Stimulated activated naive B cell treated with anti-CD40 and anti-IgM and Interleukin-4, amounts not matched to agents 10 μg/mL and 1 μg/mL and 100 μg/mL, for 72 hours (primary cell): ENCODE measurements at places on chromosomes 5 and 9.

GRCh38 chr5:16467363-16468219, 2.0 kb upstream of the ZNF622 start:
- no peak for DNase-seq

- no peak for DNase-seq
Measured at GRCh38 chr9:110109333-110110092, 98.4 kb downstream of the C9orf152 start.

DNA sequence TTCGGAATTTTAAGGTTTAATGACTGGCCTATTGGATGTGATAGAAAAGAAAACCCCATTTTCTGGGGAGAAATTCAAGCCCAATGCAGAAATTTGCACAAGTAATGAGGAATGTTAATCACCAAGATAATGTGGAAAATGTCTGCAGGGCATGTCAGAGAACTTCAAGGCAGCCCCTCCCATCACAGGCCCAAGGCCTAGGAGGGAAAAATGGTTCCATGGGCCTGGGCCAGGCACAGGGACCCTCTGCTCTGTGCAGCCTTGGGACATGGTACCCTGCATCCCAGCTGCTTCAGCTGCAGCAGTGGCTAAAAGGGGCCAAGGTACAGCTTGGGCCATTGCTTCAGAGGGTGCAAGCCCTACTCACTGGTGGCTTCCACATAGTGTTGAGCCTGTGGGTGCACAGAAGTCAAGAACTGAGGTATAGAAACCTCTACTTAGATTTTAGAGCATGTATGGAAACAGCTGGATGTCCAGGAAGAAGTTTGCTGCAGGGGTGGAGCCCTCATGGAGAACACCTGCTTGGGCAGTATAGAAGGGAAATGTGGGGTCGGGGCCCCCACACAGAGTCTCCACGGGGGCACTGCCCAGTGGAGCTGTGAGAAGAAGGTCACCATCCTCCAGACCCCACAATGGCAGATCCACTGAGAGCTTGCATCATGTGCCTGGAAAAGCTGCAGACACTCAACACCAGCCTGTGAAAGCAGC, 12.2 kb downstream of the FBXO10 start:
- DNase-seq, result no peak

- no peak for DNase-seq
Measured at GRCh38 chr9:91258451-91258850, 103.3 kb downstream of the AUH start.

- no peak for DNase-seq
Measured at GRCh38 chr9:79902825-79903600, 331.2 kb downstream of the TLE4 start.

DNA sequence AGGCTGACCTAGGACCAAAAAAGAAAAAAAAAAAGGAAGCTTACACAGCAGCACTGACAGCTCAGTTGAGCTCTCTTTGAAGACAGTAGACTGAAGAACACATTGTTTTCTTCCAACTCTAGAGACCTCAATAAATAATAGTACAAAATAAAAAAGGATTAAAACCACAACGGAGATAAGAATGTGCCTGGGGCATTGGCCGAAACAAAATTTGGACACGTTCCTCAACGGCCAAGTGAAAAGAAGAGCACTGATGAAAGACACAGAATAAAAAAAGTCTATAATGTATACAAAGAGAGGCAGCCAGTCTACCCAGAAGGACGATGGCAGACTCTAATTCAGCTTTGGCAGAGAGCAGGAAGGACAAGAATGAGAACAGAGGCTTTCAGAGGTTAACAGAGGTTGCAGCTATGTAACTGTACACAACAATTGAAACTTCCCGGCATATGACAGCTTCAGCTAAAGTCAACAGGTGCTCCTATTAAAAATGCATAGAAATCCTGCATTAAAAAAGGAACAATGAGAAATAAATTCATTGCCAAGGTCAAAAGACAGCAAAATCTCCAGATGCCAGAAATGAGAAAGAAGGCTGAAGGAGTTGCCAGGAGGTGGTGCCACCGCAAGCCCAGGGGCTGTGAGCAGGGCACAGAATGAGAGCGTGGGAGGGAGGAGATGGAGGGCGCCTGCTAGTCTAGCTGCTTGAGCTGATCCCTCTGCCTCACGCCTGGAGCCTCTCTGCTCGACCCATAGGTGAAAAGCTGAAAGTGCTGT, 113.9 kb downstream of the DCP2 start:
- DNase-seq, result no peak

DNA sequence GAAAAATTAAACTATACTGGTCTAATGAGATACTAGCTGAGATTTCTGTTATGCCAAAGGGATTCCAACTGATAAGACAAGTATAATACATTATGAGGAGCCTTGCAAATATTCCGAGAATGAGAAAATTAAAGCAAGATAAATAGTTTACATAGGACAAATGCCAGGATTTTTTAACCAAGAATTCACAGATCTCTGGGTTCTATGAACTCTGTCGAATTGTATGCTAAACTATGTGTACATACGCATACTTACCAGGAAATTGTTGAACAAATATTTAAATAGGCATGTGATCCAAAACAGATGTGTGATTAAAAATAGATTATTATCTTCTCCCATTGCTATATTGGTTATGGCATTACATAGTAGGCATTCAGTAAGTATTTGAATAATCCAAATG, 616.6 kb downstream of the GABRG2 start:
- DNase-seq, result no peak

DNA sequence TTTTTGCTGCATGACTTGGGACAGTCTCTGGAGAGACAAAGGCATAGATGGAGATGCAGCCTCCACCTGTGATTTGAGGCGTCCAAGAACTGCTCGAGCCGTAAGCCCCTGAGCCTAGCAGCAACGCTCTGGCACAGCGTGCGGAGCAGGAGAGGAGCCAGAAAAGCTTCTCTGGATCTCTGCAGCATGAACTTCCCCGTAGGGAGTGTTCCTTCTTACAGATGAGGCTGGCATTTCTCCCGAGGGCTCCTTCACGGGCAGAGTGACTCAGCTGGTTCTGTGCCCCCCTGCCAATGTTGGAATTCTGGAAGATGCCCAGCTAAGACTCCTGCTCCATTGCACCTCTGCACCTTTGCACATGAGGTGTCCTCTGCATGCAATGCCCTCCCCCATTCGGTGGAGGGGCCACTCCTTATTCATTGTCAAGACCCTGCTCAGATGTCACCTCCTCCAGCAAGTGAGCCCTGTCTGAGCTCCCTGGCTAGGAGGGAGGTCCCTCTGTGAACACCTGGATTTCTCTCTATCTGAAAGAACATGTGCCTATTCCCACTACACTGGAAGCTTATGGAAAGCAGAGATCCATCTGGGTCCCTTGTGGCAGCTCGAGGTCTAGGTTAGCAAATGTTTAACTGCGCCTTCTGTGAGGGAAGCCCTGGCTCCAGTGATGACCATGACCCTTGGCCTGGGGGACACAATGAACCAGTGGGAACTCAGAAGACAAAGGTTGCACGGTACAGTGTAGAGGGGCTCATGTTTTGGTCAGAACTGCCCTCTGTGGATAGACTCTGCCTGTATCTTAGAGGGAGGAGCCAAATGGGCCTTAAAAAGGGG, 39.6 kb downstream of the SH3PXD2B start:
- no peak for DNase-seq

DNA sequence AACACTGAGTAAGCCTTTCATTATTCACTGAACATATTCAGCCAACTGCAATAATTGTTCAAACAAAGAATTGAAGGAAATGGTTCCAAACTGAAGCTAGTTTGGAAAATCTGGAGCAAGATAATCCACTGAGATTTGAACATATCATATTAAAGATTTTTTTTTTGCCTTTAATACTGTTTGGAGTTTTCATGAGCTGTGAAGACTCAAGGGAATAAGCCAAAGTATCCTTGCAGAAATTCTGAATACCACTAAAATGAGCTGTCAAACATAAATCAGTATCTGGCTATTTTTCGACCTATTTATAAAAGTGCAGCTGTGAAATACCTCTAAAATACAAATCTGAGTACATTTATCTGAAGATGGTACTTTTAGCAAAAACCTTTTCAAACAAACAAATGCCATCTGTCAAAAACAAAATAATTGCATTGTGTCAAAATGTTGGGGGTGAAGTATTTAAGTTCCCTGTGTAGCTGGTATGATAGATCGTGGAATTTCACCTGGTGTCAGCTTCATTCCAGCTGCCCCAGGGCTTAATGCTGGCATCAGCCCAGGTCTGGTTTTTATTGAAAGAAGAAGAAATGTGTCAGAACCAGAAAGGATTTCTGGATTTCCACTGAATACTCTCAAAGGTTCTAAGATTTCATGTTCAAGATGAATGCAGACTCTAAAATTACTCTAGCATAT, 149.0 kb upstream of the GRAMD2B start:
- DNase-seq, result no peak

GRCh38 chr9:129231022-129231739, 53.1 kb upstream of the IER5L start:
- no peak for DNase-seq

- DNase-seq, result no peak
Measured at GRCh38 chr5:158423623-158424200, 564.8 kb upstream of the CLINT1 start.

GRCh38 chr5:136563489-136563888, 198.1 kb upstream of the TRPC7 start:
- no peak for DNase-seq

DNA sequence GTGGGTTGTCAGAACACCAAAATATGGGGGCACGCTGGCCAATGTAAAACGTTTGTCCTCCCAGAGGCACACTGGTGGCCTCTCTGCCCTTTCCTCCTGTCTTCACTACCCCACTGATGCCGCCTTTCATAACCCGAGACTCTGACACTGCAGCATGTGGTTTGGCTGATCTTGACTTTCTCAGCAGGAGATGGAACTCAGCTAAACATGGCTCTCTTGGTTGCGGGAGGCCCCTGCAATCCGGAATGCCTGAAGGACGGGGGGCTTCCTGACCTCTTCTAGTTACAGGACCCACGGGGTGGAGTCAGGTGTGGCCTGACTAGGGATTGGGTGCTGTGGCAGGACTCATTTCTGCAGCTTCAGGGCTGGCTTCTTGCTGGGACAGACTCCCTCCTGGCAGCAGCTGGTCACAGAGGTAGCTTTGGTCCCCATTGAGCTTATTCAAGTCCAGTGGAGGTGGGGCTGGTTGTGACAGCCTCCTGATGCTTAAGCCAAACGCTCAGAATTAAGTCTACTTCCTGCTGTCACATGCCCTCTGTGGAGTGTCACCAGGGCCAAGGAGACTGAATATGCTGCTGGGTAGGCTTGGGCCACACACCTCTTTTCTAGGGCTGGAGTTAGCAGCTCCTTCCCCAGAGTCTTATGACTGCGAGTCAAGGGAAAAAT, 44.2 kb downstream of the NXNL2 start:
- DNase-seq, result no peak

DNA sequence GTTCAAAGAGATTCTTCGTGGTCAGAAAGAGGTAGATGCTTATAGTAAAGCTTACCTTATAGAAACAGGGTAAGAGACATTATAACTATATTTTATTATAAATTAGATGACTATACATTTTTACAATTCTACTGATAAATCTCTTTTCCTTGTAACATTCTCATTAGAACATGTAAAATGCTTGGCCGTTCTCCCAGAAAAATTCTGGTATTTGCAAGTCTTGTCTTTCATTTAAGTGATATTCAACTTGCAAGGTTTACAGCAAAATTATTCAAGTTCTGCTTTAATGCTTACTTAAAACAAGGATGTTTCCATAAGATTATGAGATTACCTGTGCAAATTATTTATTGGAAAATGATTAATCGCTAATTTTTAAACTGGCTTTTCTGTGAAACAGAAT, 41.3 kb upstream of the CDH18 start:
- DNase-seq, result no peak

DNA sequence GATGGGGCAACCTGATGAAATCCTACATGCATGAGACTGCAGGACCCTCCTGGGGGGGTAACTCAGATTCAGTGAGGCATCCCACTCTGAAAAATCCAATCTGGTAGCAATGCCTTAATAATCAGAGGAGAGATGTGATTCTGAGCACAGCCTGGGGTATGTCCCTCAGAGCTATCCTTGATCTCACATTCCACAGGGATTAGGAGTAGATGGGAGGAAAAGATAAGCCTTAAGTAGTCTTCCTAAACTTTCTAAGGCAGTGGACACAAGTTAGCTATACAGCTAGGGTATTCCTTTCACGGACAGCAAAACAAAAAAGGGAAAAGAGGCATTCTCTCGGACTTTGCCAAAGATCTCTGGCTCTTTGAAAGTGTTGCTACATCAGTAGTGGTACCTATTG, 3.9 kb upstream of the SPATA9 start:
- no peak for DNase-seq

- no peak for DNase-seq
Measured at GRCh38 chr5:175855041-175855720, 16.2 kb upstream of the CPLX2 start.

- DNase-seq, result no peak
Measured at GRCh38 chr5:109936996-109937395, 247.3 kb downstream of the MAN2A1 start.

DNA sequence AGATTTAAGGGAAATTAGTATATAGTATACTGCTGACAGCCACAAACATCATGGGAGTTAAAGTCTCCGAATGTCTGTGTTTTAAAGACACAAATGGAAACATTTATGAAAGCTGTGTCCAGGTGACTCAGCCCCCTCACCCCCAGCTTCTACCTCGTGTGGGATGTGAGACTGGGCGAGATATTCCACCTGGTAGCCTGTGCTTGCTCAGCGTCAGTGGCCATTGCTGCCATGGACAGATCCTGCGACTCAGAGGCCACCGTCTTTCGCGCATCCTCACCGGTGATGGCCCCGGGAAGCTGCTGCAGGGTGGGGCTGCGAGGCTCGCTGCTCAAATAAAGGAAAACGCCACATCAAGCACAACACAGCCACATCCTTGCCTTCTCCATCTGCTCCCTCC, 31.2 kb upstream of the EXOC3 start:
- no peak for DNase-seq

GRCh38 chr9:117772960-117773359, 68.8 kb downstream of the TLR4 start:
- no peak for DNase-seq

DNA sequence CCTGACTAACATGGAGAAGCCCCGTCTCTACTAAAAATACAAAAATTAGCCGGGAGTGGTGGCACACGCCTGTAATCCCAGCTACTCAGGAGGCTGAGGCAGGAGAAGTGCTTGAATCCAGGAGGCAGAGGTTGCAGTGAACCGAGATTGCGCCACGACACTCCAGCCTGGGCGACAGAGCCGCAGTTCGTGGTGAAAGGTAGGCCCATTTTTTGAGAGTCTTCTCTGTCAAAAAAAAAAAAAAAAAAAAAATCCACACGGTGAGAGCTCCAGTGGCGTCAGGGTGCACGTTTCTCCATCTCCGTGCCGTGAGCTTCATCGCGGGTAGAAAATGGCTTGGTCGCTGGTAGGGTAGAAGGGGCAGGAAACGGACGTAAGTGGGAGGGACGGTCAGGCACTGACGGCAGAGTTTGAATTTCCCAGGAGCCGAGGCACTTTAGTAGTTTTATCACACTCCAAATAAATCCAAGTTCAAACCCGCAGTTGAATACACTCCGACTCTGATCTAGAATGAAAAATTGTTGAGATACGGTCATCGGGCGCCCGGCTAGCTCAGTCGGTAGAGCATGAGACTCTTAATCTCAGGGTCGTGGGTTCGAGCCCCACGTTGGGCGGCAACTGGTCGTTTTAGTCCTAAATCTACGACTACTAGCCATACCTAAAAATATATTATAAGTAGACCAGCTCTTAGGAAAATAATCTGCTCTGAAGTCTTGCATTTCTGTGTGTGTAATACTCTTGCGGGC, 2.4 kb upstream of the TRIM7 start:
- peak; percentile 67 for DNase-seq
